ENCODE measurements at places on chromosomes 2 and 18. TPM values are rescaled to one million over a fixed set of nuclear protein-coding genes. Genes with fewer than 3 reads are reported as not detected.

The PTCD3 gene
- total RNA-seq, result 78.5 TPM

The SNORC gene
- 8.3 TPM for total RNA-seq

The ALPI gene
- total RNA-seq, result not detected

The TTN gene
- 0.01 TPM for total RNA-seq

The KCNJ13 gene
- not detected for total RNA-seq

The NYAP2 gene
- 0.02 TPM for total RNA-seq

The LAMA1 gene
- 0.31 TPM for total RNA-seq

The TMEFF2 gene
- 0.29 TPM for total RNA-seq

The UGT1A4 gene
- not detected for total RNA-seq

The REG1B gene
- total RNA-seq, result not detected

The GRB14 gene
- total RNA-seq, result 3.1 TPM

The REEP1 gene
- total RNA-seq, result 0.57 TPM

The RSAD2 gene
- 0.15 TPM for total RNA-seq

The SCG2 gene
- 1.1 TPM for total RNA-seq

The RAX gene
- not detected for total RNA-seq

Measured in A549 treated with DMSO at 1 μM for 4 hours (cell line).